ENCODE measurements at places on chromosomes 3 and 15.

DNA sequence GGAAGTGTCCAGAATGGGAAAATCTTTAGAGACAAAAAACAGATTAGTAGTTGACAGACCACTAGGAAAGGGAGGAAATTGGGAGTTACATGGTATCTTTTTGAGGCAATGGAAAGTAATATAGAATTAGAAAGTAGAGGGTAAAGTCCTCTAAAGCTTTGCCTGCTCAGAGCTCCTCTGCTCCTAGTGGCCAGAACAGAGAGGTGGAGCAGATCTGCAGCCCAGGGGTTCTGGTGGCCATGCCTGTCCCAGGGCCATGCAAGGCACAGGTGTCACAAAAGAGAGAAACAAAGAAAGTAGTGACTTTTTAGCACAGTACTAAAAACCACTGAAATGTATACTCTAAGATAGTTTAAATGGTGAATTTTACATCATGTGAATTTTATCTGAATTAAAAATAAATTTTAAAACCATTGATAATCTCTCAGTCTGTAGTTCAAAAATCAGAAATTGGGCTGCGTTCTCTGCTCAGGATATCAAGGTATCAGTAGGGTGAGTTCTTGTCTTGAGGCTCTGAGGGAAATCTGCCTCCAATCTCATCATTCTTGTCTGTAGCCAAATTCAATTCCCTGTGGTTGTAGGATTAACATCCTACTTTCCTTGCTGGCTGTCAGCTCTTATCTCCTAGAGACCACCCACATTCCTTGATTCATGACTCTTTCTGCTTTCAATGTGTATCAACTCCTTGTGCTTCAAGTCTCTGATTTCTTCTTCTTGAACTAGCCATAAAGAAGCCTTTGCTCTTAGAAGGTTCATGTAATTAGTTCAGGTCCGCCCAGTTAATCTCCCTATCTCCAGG is 23.6 kb downstream of the PYGO1 start:
- no peak for DNase-seq

DNA sequence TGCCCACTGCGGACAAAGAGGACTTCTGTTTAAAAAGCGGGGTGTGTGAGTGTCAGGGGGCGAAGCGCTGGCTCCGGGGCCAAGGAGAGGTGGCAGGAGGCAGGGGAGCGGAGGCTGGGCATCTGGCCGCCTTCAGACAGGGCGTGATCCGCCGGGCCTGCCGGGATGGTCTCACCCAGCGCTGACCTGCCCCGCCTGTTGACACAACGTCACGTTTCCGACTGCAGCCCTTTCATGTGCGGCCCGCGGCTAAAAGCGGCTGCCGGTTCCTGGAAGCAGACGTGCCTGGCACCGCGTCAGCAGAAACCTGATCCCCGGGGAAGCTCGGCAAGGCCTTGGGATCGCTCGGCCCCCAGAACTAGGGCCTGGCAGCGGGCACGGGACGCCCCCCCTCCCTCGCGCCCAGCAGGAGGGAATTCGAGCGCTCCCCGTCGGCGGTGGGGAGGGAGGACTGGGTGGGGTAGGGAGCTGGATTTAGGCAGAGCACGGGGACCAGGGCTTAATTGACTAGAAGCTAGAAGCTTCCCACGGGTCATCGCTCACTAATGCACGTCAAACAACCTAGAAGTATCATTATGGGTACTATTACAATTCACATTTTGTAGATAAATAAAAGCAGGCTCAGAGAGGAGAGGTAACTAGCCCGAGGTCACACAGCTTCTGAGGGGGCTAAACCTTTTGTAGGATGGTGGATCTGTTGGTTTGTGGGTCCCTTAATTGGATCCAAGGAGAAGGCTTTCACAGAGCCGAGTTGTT is 7.7 kb downstream of the BHLHE40 start:
- DNase-seq: peak; percentile 90

- DNase-seq: no peak
Observed at GRCh38 chr15:90336705-90337141, 15.4 kb upstream of the ZNF774 start.

DNA sequence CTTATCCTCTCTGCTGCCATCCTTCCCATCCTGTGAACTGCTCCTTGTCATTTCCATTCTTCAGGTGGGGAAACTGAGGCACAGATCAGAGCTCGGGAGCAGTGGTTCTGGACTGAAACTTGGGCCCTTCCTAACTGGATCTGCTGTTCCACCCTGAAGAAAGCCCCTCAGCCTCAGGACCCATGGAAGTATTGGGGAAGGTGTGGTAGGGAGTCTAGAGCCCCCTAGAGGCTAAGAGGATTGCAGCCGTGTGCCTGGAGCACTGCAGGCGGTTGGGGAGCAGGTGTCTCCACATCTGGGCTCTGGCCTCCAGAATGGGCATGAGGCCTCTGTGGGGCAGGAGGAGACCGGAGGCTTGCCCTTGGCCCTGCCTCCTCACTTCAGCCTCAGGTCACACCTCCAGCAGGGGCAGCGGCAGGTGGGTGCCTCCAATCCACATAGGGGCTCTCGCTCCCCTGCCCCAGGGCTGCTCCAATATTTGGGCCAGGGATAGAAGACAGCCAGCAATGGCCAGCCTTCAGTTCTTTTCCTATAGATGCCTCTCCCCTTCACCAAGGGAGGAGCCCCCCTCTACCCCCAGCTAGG is 28.1 kb downstream of the DNAJB8 start:
- DNase-seq: no peak

GRCh38 chr3:87414271-87414670 is 137.9 kb upstream of the POU1F1 start:
- DNase-seq: no peak

- DNase-seq: peak; percentile 33
Observed at GRCh38 chr3:48400824-48401433, 28.9 kb downstream of the FBXW12 start.

- DNase-seq: no peak
Observed at GRCh38 chr15:28991236-28992171, 105.7 kb downstream of the APBA2 start.

DNA sequence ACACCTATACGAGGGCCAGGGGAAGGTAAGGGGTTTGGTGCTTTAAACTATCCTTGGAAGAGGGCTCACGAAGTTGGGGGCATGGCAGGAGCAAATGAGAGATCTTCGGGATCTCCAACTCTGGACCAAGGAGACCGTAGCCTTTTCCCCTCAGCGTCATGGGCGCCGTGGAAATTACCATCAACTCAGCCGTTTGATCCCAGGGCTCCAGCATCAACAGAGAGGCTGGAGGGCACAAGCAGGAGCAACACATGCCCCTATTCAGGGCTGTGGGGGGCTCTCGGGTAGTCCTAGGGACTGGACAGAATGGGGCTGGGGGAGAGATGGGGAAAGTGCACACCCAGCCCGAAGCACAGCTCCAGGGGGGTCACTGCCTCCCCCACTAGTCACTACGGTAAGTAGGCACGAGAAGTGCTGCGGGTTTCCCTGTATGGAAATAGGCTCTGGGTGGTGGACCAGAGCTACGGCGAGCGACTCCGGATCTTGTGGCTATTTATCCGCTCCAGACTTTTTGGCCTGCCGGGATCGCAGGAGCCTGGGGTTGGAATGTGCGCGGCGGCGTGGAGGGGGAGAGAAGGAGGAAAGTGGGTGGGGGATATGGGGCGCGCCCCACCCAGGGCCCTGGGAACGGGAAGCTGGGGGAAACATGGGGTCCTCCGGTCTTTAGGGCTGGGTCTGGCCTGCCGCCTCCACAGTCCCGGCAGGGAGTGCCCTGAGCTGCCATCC is 539 bp upstream of the LAMB2 start:
- peak; percentile 87 for DNase-seq

DNA sequence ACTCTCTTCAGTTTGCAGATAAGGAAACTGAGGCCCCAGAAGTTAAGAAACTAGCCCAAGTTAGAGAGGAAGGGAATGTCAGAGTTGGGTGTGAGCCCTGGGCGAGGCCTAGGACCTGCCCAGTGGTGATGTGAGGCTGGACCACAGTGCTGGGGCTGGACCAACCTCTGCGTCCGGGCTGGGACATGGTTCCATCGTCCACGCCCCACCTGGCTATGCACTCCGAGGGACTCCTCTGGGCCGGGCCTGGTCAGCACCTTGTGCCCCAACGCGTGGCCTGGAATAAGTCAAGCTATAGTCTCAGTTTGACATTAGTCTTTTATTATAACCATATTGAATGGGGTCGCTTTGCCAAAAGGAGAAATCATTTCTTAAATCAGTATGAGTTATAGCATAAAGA is 272.1 kb downstream of the PLCL2 start:
- no peak for DNase-seq

GRCh38 chr3:23923786-23924185 is 6.9 kb downstream of the RPL15 start:
- DNase-seq: peak; percentile 31

DNA sequence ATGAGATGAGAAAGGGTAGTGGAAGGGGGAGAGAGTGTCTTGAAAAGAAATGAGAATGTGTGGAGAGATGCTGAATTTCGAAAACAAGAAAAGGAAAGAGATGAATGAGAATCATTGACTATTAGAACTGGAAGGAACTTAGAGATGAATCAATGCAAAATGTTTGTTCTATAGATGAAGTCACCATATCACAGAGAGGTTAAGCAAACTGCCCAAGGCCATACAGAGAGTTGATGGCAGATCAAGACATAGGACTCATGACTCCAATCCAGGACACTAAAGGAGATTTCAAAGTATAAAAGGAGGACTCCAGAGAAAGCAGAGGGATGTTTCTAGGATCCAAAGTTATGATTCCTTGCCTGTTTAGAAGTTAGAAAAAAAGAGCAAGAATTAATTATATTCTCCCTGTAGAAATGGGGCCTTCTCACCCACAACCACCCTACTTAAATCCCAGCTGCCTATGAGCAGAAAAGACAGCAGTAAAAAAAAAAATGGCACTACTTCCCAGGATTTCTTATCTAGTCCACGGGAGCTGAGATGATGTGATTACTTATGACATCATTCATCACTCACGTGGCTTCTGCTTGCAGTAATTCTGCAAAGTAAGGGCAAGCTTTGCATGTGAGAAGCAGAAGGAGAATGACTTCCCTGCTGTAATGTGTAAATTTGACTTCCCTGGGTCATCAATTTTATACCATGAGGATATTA is 210.8 kb upstream of the MRPL3 start:
- no peak for DNase-seq

GRCh38 chr15:60420203-60420716 is 22.5 kb upstream of the ANXA2 start:
- no peak for DNase-seq

GRCh38 chr3:190058521-190059241 is 62.0 kb downstream of the P3H2 start:
- no peak for DNase-seq

GRCh38 chr3:168080499-168081170 is 15.1 kb downstream of the GOLIM4 start:
- no peak for DNase-seq

DNA sequence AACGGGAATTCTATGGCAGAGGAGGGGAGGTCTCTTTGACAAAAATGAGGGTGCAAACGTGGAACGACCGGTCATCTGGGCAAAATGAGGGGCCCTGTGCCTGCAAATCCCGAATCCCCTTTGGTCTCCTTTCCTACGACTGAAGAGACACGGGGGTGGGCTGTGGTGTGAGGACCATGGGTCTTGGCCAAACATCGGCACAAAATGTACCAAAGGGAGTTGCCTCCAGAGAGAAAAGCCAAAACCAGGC is 498 bp downstream of the ZNF280D start:
- no peak for DNase-seq

GRCh38 chr15:26867200-26868007 is 542 bp downstream of the GABRA5 start:
- peak; percentile 51 for DNase-seq

- no peak for DNase-seq
Observed at GRCh38 chr3:190426806-190427507, 22.7 kb downstream of the TMEM207 start.

GRCh38 chr3:11564577-11565001 is 79.1 kb downstream of the VGLL4 start:
- DNase-seq: no peak

DNA sequence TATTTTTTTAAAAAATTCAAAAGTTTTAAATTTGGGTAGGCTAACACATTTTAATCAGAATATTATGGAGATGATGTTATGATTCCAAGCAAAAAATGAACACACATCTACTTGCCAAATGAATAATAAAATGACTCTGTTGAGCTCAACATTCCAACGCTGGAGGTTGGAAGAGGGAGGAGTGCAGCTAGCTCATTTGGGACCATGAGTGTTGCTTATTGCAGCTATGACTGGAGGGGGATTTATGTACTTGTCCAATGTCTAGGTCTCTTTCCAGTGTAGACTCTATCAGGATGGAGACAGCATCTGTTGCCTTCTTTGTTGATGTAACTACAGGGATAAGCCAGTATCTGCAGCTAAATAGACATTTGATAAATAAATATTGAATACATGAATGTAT is 310.6 kb downstream of the CACNA2D3 start:
- no peak for DNase-seq

- DNase-seq: no peak
Observed at GRCh38 chr3:41893977-41894376, 67.9 kb downstream of the ULK4 start.

GRCh38 chr3:196471551-196471950 is 32.0 kb downstream of the RNF168 start:
- no peak for DNase-seq

- DNase-seq: no peak
Observed at GRCh38 chr3:32870373-32871095, 52.7 kb downstream of the TRIM71 start.

- no peak for DNase-seq
Observed at GRCh38 chr3:53489386-53489785, 5.0 kb upstream of the CACNA1D start.

DNA sequence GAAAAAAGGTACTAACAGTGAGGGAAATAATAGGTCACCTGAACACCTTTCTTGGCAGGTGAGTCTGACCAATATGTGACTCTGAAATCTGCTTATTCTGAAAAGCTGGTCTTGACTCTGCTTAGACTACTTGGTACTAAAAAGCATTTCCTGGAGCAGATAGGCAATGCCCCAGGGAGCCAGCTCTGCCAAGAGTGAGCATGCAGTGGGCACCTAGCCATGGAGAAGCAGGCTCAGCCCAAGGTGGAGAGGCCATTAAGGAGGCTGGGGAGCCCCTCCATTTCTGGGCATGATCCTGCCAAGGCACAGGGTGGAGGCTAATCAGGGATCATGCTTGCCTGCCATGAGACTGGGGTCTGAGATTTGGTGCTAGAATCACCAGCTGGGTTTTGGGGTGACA is 1.6 kb upstream of the LTF start:
- no peak for DNase-seq

DNA sequence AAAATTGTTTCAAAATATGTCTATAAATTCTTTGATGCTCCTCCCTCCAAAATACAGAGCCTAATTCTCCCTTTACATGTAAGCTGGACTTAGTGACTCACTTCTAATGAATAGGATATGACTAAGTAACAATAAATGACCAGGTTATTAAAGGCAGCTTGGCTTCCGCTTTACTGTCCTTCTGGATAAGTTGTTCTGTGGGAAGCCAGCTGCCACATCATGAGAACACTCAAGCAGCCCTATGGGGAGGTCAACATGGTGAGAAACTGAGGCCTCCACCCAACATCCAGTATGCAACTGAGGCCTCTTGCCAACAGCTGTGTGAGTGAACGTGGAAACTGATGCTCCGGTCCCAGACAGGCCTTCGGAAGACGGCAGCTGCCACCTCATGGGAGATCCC is 247.3 kb upstream of the CHRM5 start:
- DNase-seq: no peak
